ENCODE measurements at places on chromosomes 7 and 10. TPM values are rescaled to one million over a fixed set of nuclear protein-coding genes. Genes with fewer than 3 reads are reported as not detected.

ATP6V0A4 gene
- not detected for total RNA-seq

HMX3 gene
- total RNA-seq = not detected

GNB2 gene
- 231 TPM for total RNA-seq

CRHR2 gene
- not detected for total RNA-seq

PPIA gene
- 2,693 TPM for total RNA-seq

OR9A2 gene
- total RNA-seq = not detected

KCNIP2 gene
- total RNA-seq = 0.37 TPM

DKK1 gene
- total RNA-seq = 0.46 TPM

SPDYE2 gene
- total RNA-seq = not detected

LZTS2 gene
- total RNA-seq = 9.3 TPM

CRPPA gene
- 0.46 TPM for total RNA-seq

LIPK gene
- not detected for total RNA-seq

YKT6 gene
- total RNA-seq = 121 TPM

TDRD1 gene
- total RNA-seq = 0.63 TPM

SEMA3D gene
- total RNA-seq = 0.13 TPM

AGR3 gene
- not detected for total RNA-seq

ZP3 gene
- total RNA-seq = 18.8 TPM

LBX1 gene
- total RNA-seq = not detected

PRSS1 gene
- total RNA-seq = 6.6 TPM

GIMAP1 gene
- total RNA-seq = 2.1 TPM

HOXA1 gene
- 0.11 TPM for total RNA-seq

ANKRD2 gene
- not detected for total RNA-seq

WNT2 gene
- total RNA-seq = not detected

RINT1 gene
- total RNA-seq = 34.1 TPM

ASZ1 gene
- total RNA-seq = not detected

ATP5F1C gene
- total RNA-seq = 260 TPM

ENO4 gene
- total RNA-seq = not detected

LRRC18 gene
- not detected for total RNA-seq

SLC25A28 gene
- total RNA-seq = 65.3 TPM

PSD gene
- 2.3 TPM for total RNA-seq

GPR37 gene
- total RNA-seq = not detected

CYP2E1 gene
- 0.69 TPM for total RNA-seq

SPDYE9 gene
- total RNA-seq = not detected

TRIL gene
- total RNA-seq = 0.05 TPM

ELFN1 gene
- total RNA-seq = 0.13 TPM

SSC4D gene
- 0.87 TPM for total RNA-seq

ZNF467 gene
- total RNA-seq = 0.18 TPM

CYP3A4 gene
- 0.23 TPM for total RNA-seq

INMT gene
- 0.14 TPM for total RNA-seq

C10orf67 gene
- total RNA-seq = 1.1 TPM

PPP1R3A gene
- total RNA-seq = not detected

ANXA8 gene
- not detected for total RNA-seq

PIP gene
- not detected for total RNA-seq

PON3 gene
- not detected for total RNA-seq

PLXNA4 gene
- 0.38 TPM for total RNA-seq

ZNF800 gene
- total RNA-seq = 37.2 TPM

SFRP5 gene
- total RNA-seq = 0.13 TPM

CLDN15 gene
- total RNA-seq = 17.6 TPM

DDC gene
- 0.38 TPM for total RNA-seq

GDF2 gene
- not detected for total RNA-seq

GRID2IP gene
- not detected for total RNA-seq

AKR1D1 gene
- not detected for total RNA-seq

ABCB1 gene
- 7.3 TPM for total RNA-seq

FAM25G gene
- not detected for total RNA-seq

NKX1-2 gene
- total RNA-seq = not detected

CYP2C19 gene
- total RNA-seq = not detected

CACNA2D1 gene
- 0.03 TPM for total RNA-seq

All from activated T-cell treated with anti-CD3 and anti-CD28 coated beads, Interleukin-2, amount 50 U/mL, for 4 hours (primary cell).